GM12891 (cell line): ENCODE measurements at places on chromosomes 11 and 22.
A peak's percentile ranks its signal among the peaks of the same experiment; 100 is the strongest.

DNA sequence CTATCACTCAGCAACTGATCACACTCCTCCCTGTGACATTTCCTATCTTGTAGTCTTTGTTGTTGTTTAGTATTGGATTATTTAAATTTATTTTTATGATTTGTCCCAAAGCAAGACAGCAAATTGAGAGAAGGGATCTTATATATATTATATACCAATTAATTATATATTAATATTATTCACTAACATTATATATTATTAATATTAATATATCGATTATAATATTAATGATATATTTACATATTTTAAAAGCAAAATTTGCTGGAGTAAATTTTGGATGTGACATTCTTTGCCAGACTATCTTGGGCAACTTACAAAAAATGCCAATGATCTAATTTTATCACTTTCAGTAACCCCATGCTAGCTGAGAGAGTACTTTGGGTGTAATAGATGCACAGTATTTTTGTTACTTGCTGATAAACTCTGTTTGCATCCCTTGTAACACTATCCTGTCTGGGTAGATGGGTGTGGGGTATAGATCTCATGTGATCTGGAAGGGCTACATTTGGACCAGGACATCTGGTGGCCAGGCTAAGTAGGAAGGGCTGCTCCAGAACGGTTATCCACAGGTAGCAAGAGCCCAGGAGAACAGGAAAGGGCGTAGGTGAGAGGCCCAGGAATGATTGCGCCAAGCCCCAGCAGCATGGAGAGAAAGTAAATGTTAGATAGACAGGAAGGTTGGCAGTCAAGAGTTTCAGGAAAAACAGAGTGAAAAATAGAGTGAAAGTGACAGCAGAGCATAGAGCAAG lies 608.6 kb upstream of the KIRREL3 start:
- no peak for DNase-seq

DNA sequence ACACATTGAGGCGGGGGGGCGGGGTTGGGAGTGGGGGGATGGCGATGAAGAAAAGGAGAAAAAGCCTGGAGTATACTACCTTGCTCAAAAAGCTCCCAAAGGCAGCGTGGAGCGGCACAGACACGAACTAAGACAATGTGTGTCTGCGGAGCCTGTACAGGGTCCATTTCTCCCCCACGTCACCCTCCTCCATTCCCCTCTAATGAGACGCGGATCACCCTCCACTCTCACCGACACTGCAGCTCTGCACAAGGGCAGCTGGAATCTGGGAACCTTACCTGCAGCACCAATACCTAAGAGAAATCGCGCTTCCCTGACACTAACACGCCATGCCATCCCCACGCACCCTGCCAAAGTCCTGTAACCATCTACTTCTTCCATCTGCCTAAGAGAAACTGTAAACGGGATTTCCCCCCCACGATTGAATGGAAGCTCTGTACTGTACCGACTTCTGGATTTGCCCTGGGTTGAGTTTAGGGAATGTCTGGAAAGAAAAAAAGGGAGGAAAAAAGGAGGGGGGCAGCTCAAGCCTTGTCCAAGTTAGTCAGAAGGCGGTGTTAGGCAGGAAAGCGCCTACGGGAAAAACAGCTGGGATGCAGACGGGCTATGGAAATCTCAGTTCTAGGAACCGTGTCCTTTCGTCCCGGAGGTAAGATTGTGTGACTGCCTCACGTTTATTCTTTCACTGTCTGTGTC lies 125.7 kb upstream of the C11orf58 start:
- DNase-seq = no peak

DNA sequence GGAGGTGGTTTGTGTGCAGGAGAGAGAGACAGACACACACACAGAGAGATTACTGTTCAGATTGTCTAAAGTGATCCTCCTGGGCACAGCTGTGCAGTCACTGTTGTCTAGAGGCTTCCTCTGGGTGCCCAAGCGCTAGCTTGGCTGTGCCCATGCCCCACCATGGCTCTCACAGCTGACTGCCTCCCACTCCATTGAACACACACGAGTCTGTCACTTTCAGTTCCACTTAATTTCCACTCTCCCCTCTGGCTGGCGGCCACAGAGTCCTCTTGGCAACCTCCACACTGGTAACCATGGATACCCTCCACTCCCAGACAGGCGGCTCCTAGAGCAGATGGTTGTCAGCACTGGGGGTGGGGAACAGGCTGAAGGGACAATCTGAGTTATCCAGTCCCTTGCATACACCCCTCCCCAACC lies 29.1 kb downstream of the MAP6 start:
- peak; percentile 13 for DNase-seq

DNA sequence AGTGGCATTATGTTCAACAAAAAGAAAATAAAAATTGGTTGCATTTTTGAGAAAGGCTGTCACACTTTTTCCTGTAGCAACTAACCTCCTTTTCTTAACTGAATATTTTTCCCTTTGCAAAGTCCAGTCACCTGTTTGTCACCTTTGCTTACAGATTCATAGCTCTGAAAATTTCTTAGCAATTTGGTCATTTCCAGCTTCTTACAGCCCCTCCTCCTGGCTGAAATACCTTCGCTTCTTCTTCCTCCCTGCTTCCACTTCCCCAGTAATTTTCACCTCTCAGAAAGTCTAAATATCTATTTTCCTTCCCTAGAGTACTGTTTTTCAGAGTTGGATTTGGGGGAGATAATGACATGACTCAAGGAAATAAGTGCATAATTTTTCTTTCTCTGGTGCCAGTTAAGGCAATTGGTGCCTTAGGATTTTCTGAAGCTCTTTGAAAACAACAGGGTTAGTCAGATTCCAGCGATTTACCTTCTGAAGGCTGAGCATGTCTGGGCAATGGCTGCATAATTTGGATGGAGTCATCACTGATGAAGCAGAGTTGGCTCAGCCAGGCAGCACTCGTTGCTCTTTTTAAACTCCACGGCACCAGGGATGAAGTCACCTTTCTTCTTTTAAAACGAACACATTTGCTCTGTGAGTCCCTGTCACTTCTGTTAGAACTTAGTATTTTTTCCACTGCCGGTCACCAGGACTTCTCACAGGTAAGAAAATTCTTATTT lies 62.1 kb upstream of the AMOTL1 start:
- DNase-seq = no peak

- no peak for DNase-seq
Observed at GRCh38 chr22:38638728-38639127, 17.5 kb downstream of the FAM227A start.

- no peak for DNase-seq
Observed at GRCh38 chr22:19242699-19243098, 48.8 kb downstream of the CLTCL1 start.

- no peak for DNase-seq
Observed at GRCh38 chr11:47052165-47052564, 115.6 kb downstream of the CSTPP1 start.

GRCh38 chr22:43889860-43890253 lies 2.0 kb downstream of the PNPLA5 start:
- DNase-seq = no peak
